Fibroblast of skin of right quadriceps (primary cell): ENCODE measurements at places on chromosomes 12 and 14.
A peak's percentile ranks its signal among the peaks of the same experiment; 100 is the strongest.

DNA sequence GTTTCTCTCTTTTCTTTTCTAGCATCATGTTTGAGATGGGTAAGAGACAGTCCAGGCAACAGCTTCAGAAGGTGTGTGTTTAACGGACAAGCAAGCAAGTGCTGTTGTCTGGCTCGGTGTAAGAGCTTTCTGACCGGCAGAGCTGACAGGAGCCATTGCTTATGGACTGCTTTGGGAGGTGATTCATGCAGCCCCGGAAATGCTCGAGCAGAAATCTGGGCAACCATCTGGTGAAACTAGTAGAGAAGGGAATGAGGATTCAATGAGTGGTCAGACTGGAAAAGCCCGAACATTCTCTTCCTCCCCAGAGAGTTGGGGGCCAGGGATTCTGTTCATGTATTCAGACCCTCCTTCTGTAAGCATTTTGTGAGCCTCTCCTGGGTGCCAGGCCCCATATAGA lies 24.4 kb downstream of the TUNAR start:
- DNase-seq: peak; percentile 21

- DNase-seq: peak; percentile 71
Measured at GRCh38 chr12:122880668-122881067, 15.3 kb downstream of the VPS37B start.

DNA sequence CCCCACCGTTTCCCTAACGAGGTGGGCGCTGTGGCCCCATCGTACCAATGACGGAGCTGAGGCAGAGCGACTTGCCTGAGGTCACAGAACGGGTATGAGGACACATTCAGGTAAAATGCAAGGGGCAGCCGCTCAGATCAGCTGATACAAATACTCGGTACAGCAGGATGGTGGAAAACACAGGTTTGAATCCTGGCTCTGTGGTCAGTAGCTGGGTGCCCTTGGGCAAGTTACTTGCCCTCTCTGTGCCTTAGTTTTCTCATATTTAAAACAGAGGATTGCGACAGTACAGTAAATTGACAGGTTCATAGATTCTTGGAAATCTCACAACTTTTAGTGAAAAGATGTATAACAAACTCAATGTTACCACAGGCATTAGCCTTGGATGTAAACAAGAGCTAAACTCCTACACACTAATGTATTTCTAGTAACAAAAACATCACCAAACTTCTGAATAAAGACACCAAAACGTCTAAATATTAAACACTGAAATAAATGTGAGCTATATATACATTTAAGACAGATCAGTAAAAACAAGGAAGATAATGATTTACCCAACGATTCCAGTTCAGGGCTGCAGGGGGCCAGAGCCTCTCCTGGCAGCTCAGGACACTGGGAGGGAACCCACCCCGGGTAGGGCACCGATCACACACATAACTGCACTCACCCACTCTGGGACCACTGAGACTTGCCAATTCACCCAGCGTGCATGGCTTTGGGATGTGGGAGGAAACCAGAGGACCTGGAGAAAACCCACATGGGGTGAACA lies 128.4 kb downstream of the RBM19 start:
- DNase-seq: no peak

DNA sequence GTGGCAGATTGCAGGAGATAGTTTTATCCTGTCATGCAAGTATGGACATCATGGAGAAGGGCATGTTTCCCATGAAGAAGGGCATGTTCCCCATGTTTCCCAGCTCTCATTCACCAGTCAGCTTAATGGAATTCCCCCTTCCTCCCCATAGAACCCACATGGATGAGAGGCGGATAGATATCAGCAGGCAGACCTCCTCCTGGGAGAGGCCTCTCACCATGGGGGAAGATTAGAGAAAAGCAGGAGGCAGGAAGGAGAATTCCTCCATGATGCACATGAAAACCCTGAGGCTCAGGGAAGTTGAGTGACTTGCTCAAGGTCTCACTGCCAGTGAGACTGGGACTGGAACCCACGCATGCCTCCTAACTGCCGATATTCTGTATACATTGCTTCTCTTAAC lies 92.9 kb upstream of the FOXN3 start:
- peak; percentile 79 for DNase-seq

- DNase-seq: no peak
Measured at GRCh38 chr14:101428409-101428808, 132.9 kb upstream of the DIO3 start.
